CD4-positive, alpha-beta T cell treated with Interleukin-15 for 1 hour (primary cell): ENCODE measurements at places on chromosomes 5 and 9.

GRCh38 chr5:75890546-75890945 lies 173.3 kb upstream of the POC5 start:
- DNase-seq = no peak

DNA sequence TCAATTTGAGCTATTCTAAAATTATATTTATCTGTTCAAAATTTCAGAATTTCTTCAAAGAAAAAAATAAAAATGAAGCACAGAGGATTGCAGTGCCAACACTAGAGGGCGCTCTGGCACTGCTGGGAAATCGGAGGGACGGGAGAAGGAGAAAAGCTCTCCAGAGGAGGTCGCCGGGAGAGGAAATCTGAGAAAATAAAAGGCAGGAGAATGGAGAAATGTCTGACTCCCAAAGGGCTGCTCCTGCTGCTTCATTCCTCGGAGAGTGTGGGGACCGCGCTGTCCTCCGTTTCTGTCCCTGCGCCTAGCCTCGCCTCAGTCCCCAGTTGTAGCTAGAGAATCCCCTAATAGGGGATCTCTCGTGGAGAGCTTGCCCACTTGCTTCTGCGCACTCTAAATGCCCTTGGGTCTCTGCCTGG lies 40.0 kb upstream of the ARSB start:
- DNase-seq = no peak

DNA sequence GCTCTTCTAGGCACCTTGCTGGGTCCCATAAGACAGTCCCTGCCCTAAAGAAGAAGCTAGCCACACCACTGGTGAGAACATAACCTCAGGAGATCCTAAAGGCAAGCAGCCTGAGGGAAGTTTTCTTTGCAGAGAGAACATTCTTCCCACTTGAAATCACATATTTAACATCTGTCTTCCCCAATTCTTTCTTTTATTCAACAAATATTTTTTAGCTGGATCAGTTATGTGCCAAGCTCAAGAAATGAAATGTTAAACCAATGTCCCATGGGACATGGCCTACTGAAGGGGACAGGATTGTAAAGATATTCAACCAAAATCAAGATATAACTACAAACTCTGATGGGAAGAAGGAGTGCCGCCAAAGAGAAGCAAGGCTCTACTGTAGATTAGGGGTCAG lies 36.5 kb downstream of the FOXI1 start:
- no peak for DNase-seq

DNA sequence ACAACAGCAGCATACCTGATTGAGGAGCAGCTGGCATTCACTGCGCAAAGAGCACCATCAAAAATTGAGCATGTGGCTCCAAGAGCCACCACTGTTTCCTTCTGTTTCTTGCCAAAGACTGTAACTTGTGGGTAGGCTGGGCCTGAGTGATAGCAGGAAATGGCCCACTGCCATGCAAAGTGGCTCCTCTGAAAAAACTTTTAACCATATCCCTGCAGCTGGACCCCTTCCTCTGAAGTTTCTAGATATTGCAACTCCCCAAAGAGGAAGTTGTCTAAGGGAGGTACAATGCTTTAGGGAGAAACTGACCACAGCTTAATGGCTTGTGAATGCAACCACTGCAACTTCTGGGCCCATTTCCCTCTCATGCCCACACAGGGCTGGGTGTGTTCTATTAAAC lies 355.4 kb upstream of the PDE4D start:
- peak; percentile 19 for DNase-seq

GRCh38 chr9:85414390-85414789 lies 327.4 kb downstream of the AGTPBP1 start:
- DNase-seq = no peak

DNA sequence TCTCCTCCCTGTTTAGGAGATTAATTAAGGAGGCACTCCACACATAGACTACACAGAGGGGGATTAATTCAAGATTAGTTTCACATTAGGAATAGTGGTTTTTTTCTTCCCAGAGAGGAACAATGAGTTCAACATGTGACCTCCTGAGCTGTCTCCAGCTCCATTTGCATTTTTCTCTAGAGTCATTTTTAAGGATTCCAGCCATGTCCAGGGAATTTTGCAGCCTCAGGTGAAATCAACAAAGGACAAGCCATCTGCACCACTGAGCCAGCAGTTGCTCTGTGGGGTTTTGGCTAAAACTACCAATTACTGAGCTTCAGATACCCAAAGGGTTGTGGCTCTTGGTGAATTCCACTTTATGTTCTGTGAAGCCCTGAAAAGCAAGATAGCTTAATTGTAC lies 258.5 kb upstream of the PPP1R2B start:
- no peak for DNase-seq

GRCh38 chr5:158765407-158765806 lies 334.3 kb downstream of the EBF1 start:
- DNase-seq = no peak

DNA sequence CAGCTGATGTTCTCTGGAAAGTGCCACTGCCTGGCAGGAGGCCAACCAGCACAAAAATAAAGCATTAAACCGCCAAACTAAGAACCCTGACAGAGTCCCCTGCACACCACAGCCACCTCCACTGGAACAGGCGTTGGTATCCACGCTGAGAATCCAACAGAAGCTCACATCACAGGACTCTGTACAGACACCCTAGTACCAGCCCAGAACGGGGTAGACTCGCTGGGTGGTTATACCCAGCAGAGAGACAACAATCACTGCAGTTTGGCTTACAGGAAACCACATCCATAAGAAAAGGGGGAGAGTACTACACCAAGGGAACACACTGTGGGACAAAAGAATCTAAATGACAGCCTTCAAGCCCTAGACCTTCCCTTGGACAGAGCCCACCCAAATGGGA lies 15.0 kb upstream of the POU5F2 start:
- DNase-seq = no peak

DNA sequence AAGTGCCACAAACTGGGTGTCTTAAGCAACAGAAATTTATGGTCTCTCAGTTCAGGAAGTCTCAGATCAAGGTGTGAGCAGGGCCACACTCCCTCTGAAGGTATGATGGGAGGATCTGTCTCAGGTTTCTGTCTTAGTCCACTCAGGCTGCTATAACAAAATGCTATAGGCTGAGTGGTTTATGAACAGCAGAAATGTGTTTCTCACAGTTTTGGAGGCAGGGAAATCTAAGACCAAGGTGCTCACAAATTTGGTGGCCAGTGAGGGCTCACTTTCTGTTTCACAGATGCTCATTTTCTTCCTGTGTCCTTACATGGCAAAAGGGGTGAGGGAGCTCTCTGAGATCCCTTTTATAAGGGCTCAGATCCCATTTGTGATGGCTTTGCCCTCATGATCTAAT lies 281.4 kb downstream of the CWC27 start:
- no peak for DNase-seq
